ENCODE measurements at places on chromosomes 3 and 15.

- no peak for DNase-seq
Observed at GRCh38 chr3:126782536-126782935, 78.5 kb downstream of the CHCHD6 start.

DNA sequence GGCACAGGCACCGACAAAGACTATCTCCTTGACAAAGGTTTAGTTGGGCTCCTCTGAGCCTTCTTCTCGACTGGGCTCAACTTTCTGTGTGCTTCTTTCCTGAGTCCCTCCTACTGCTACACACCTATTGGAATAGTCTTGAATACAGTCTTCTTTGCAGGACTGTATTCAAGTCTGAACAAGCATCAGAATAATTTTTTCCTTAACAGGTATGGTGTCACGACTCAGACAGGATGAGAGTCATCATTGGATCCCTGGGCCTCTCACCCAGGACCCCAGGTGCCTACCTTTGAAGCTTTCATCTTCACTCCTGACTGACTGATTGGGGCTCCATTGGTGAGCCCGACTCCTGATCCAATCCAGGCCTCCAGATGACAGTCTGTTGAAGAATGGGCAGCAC, 66.3 kb downstream of the CRYGS start:
- DNase-seq: no peak

DNA sequence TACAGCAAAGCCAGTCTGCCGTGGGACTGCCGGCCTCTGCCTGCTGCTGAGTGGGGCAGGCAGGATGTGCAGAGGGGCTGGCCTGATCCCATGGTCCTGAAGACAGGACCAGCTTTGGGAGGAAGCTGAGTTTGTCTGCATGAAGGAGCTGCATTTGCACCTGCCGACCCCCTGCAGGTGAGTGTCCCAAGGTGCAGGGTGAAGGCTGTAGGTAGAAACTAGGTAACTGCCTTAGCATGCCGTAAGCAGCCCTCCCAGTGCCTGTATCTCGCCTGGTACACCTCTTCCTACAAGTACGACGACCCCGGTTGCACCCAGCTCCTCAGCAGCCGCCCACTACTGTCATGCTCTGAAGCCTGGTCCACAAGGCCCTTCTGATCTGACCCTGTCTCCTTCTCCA, 34.9 kb downstream of the AMOTL2 start:
- DNase-seq: no peak

DNA sequence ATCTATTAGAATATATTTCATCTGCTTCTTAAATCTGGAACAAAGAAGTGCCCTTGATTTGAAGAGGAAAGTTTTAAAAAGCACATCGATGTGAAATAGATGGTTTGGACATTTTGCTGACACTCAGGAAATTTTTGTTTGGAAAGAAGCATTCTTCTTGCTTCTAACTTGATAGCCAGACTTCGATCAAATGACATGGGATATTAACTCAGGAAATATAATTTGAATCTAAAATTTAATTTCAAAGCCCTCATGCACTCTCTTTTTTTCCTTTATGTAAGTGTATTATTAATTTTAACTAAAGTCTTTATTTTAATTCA, 761.2 kb downstream of the VGLL3 start:
- no peak for DNase-seq

Data from activated T-cell treated with anti-CD3 and anti-CD28 coated beads for 4 hours (primary cell).